PC-3 (cell line): ENCODE measurements at places on chromosomes 7 and 10. TPM values are rescaled to one million over a fixed set of nuclear protein-coding genes. Genes with fewer than 3 reads are reported as not detected.
A peak's percentile ranks its signal among the peaks of the same experiment; 100 is the strongest.

The ZNF467 gene
- total RNA-seq: 4.1 and 6.3 TPM in 2 replicates

The CDK14 gene
- total RNA-seq: 6.6 and 8.2 TPM in 2 replicates

The SOSTDC1 gene
- total RNA-seq: 0.22 and 0.63 TPM in 2 replicates

The C10orf90 gene
- total RNA-seq: 0.18 and 2.0 TPM in 2 replicates

The CCL26 gene
- total RNA-seq: 7.1 and 8.2 TPM in 2 replicates

The C10orf95 gene
- 1.6 and 1.9 TPM in 2 replicates for total RNA-seq

The COL26A1 gene
- total RNA-seq: not detected in 2 replicates

The LMBR1 gene
- total RNA-seq: 61.7 and 63.9 TPM in 2 replicates

The CRYGN gene
- 0.11 TPM in 1 of 2 replicates, not detected in the other for total RNA-seq

DNA sequence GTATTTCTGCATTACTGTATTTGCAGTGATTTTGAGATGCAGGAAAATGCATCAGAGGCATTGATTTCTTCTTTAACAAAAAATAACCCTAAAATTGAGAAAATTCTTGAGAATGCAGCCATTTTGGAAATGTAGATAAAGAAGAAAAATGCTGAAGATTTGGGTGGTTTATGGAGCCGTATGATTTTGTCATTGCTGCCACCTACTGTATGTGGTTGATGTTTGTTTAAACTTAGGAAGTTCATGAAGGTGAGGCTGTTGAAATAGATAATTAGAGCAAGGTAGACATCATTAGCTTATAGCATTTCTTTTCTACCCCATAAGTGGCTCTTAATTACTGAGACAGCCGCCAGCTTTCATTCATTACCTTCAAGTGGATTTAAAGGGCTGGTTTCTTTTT is 92.1 kb upstream of the SAMD8 start:
- H3K27me3 ChIP-seq: no peaks in the 10 kb centered on the region
- DNase-seq: peak; percentile 88
- H3K36me3 ChIP-seq: peaks cover 39% of the 10 kb centered on the region
- H3K4me3 ChIP-seq: no peak overlapping the region
- peaks cover 14% of the 10 kb centered on the region for H3K4me1 ChIP-seq

DNA sequence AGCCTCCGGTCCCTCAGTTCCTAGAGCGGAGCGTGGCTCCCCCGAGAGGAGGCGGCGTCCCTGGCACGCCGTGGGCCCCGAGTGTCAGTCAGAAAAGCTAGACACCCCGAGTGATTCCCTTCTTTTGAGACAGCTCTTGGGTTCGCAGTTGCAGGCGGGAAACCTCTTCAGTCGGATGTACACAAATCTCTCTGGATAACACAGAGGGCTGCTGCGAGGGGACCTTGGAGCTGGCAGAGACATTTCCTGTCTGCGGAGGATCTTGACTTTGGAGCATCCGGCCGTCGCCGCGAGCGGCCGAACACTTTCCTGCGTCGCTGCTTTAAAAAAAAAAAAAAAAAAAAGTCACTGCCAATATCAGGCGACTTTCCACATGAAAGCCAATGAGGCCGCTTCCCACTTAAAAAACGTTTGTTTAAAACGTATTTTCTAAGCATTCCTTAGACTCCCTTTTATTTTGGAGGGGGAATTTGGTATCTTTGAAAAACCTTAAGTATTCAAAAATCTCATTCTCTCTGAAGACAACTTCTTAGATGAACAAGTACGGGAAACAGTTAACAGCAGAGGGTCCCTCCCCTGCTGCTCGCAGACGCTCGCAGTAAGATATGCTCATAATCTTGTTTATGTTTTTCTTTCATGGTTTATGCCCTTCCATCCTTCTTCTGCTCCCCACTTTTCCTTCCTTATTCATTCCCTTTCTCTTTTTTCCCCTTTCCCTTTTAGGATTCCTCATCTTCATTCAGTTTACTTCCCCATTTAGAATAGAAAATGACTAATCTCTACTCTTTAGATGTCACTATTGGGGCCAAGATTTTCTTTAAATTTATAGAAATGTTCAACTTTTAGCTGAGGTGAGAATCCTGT is 10.0 kb downstream of the HHEX start:
- peak overlapping the region; percentile 72 for H3K4me3 ChIP-seq
- H3K4me1 ChIP-seq: no peaks in the 10 kb centered on the region
- DNase-seq: peak; percentile 56
- H3K36me3 ChIP-seq: no peaks in the 10 kb centered on the region
- H3K27me3 ChIP-seq: no peaks in the 10 kb centered on the region

GRCh38 chr10:49257154-49257553 is 41.8 kb upstream of the C10orf71 start:
- DNase-seq: no peak
- H3K4me1 ChIP-seq: peaks cover 12% of the 10 kb centered on the region
- H3K36me3 ChIP-seq: no peaks in the 10 kb centered on the region
- no peak overlapping the region for H3K27ac ChIP-seq

- H3K27me3 ChIP-seq: no peaks in the 10 kb centered on the region
- H3K27ac ChIP-seq: no peak overlapping the region
- DNase-seq: peak; percentile 60
- no peak overlapping the region for H3K4me3 ChIP-seq
- H3K36me3 ChIP-seq: no peaks in the 10 kb centered on the region
- H3K4me1 ChIP-seq: peaks cover 13% of the 10 kb centered on the region
These were observed 155.6 kb downstream of the PKD1L1 start for GRCh38 chr7:47792521-47793121.

DNA sequence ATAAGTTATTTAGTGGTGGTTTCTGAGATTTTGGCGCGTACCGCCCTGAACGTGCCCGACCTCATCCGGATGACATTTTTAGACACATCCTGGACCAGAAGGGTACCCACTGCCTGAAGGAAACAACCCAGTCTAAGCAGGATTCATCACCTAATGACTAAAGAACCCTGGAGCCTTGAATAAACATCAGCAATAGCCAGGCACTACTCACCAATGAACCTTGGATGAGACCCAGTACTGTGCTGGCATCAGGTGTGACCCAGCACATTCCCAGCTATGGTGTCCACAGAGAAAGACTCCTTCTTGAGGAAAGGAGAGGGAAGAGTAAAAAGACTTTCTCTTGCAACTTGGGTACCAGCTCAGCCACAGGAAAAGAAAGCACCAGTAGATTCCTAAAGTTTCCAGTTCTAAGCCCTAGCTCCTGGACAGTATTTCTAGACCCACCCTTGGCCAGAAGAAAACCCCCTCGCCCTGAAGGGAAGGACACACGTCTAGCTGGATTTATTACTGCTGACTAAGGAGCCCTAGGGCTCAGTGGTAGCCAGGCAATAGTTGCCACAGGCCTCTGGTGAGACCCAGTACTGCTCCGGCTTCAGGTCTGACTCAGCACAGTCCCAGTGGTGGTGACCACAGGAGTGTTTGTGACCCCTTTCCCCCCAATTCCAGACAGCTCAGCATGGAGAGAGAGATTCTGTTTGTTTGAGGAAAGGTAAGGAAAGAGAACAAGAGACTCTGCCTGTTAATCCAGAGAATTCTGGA is 32.5 kb downstream of the ZNF277 start:
- no peaks in the 10 kb centered on the region for H3K36me3 ChIP-seq
- no peaks in the 10 kb centered on the region for H3K27me3 ChIP-seq
- peaks cover 49% of the 10 kb centered on the region for H3K4me1 ChIP-seq

DNA sequence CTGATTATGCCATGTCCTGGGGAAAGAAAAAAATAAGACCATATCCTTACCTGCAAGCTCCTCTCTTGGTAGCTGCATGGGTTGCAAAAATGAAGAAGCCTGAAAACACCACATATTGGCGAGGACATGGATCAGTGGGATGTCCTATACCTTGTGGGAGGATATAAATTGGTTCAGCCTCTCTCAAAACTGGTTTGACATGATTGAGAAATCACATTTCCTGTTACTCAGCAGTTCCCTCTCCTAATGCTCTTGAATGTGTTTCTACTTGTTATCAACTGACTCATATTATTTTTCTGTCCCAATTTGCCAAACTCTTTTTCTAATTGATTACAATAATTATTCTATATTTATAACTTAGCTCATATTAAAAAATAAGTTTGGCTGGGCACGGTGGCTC is 380.2 kb downstream of the EXOC4 start:
- peak; percentile 80 for DNase-seq
- no peak overlapping the region for H3K4me3 ChIP-seq

DNA sequence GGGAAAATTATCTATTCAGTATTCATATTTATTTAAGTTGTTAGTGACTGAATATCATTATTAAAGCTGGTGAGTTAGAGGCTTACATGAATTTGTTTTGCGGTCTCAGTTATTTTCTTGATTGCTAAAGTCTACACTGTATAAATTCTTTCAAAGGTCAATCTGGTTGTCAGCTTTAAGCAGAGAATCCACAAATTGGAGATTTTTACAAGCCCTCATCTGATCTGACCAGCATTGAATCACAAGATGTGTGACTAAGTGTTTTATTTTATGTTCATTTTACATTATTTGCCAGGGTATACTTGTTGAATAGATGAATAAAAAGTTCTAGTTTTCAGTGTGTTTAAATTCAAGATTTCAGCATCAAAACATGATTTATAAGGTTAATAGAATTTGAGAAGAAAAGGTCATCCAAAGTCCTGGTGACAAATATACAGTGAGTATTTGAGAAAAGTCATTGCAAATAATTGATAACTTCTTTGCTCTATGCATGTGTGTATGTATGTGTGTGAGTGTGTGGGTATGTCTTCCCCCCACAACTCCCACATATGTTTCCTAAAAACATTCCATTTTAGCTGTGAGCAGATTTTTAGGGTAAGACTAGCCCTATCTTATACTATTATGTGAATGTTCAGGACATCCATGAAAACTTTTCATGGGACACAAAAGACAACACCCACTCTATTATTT is 4.4 kb downstream of the SEMA3A start:
- H3K4me3 ChIP-seq: peak overlapping the region; percentile 55
- H3K36me3 ChIP-seq: no peaks in the 10 kb centered on the region
- H3K27ac ChIP-seq: peak overlapping the region; percentile 94
- DNase-seq: peak; percentile 86

- peak; percentile 98 for DNase-seq
- no peaks in the 10 kb centered on the region for H3K36me3 ChIP-seq
- H3K4me3 ChIP-seq: peak overlapping the region; percentile 62
- H3K27me3 ChIP-seq: no peaks in the 10 kb centered on the region
- H3K27ac ChIP-seq: peak overlapping the region; percentile 83
These were observed 69.1 kb downstream of the MBL2 start for GRCh38 chr10:52703451-52703850.

GRCh38 chr10:4512671-4513240 is 313.3 kb upstream of the AKR1E2 start:
- no peaks in the 10 kb centered on the region for H3K27me3 ChIP-seq
- DNase-seq: peak; percentile 54
- H3K27ac ChIP-seq: no peak overlapping the region
- no peaks in the 10 kb centered on the region for H3K36me3 ChIP-seq

DNA sequence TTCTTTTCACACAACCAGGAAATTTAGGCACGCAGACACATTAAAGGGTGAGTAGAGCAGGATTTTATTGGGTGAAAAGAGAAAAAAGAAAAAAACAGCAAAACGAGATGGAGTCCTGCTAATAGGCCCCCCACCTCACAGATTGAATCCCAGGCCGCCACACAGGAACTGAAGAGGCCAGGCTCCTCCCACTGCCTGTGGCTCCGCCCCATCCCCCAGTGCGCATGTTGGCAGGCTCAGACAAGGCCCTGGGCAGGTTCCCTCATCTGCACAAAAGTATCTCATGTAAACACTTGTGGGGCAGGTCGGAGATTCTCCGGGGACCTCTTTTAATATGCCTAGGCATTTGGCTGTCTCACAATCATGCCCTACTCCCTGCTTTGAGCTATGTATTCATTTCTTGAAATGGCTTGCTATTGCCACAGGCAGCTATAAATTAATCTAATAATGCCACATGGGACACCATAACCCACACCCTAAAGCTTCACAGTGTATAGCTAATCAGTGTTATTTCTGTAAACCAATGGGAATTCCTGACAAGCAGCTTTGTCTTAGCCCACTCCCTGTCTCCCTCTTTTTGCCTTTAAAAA is 76.2 kb upstream of the KIF5B start:
- no peak overlapping the region for H3K4me3 ChIP-seq
- no peaks in the 10 kb centered on the region for H3K36me3 ChIP-seq
- H3K4me1 ChIP-seq: peaks cover 12% of the 10 kb centered on the region

GRCh38 chr7:30727061-30727945 is 24.6 kb upstream of the INMT start:
- no peak overlapping the region for H3K27ac ChIP-seq
- H3K4me3 ChIP-seq: no peak overlapping the region
- H3K4me1 ChIP-seq: 0 out of 2 replicates have a peak, but pooled peaks cover 8% of the 10 kb centered on the region
- DNase-seq: peak; percentile 32

GRCh38 chr10:128086003-128086863 is 40.0 kb downstream of the MKI67 start:
- H3K36me3 ChIP-seq: no peaks in the 10 kb centered on the region
- no peaks in the 10 kb centered on the region for H3K27me3 ChIP-seq
- peak; percentile 8 for DNase-seq
- H3K27ac ChIP-seq: no peak overlapping the region
- no peaks in the 10 kb centered on the region for H3K4me1 ChIP-seq
- H3K4me3 ChIP-seq: no peak overlapping the region

DNA sequence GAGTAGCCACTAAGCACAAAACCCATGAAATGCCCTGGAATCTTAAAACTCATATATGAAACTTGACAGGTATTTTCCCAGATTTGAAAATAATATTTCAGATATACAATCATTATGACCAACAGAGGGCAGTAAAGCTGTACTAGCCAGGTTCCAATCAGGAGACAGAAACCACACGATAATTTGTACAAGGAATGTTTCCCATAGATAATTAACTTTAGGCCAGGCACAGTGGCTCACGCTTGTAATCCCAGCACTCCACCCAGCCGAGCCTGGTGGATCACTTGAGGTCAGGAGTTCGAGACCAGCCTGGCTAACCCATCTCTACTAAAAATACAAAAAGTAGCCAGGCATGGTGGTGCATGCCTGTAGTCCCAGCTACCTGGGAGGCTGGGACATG is 31.0 kb upstream of the NUB1 start:
- H3K36me3 ChIP-seq: no peaks in the 10 kb centered on the region
- no peak overlapping the region for H3K27ac ChIP-seq
- H3K4me3 ChIP-seq: no peak overlapping the region
- peak; percentile 52 for DNase-seq
- H3K4me1 ChIP-seq: peaks cover 4% of the 10 kb centered on the region; the same call in 1 of the 2 replicates

DNA sequence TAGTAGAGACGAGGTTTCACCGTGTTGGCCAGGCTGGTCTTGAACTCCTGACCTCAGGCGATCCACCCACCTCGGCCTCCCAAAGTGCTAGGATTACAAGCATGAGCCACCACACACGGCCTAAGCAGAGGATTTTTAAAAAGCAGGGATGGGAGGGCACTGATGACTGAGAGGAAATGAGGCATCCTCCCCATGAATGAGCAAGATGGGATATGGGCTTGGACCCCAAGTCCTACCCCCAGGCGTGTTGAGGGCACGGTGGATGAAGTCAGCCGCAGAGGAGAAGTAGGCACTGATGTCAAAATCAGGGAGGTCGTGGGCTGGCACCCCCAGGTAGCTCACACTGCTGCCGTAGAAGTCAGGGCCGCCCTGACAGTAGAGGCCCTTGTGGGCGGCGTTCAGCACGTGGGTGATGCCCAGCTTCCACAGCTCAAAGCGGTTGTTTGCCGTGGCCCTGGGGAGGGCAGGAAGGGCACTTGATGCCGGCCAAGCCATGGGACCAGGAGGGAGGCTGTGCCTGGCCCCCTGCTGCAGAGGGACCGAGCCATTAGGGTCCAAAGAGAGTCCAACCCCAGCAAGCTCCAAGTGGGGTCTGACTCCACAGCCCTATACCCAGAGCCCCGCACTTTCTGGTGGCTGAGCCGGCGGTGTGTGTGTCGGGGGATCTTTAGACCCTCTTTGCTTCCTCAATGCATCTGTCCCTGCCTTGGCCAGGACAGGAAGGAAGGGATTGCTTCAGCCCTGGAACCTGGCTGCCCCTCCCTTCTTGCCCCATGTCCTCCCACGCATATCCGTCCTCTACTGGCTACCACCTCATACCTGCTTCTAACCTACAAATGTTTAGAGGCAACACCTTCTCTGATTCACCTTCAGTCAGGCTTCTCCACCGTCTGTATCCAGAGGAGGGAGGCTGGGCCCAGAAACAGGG is 3.4 kb upstream of the SAMD8 start:
- no peaks in the 10 kb centered on the region for H3K27me3 ChIP-seq
- no peak overlapping the region for H3K4me3 ChIP-seq
- no peak for DNase-seq
- no peak overlapping the region for H3K27ac ChIP-seq
